ENCODE measurements at places on chromosomes 1 and 21.
A peak's percentile ranks its signal among the peaks of the same experiment; 100 is the strongest.

GRCh38 chr1:206067486-206068227, 14.7 kb downstream of the RHEX start:
- no peak for DNase-seq

- no peak for DNase-seq
Observed at GRCh38 chr1:195898924-195899323, 709.3 kb downstream of the KCNT2 start.

DNA sequence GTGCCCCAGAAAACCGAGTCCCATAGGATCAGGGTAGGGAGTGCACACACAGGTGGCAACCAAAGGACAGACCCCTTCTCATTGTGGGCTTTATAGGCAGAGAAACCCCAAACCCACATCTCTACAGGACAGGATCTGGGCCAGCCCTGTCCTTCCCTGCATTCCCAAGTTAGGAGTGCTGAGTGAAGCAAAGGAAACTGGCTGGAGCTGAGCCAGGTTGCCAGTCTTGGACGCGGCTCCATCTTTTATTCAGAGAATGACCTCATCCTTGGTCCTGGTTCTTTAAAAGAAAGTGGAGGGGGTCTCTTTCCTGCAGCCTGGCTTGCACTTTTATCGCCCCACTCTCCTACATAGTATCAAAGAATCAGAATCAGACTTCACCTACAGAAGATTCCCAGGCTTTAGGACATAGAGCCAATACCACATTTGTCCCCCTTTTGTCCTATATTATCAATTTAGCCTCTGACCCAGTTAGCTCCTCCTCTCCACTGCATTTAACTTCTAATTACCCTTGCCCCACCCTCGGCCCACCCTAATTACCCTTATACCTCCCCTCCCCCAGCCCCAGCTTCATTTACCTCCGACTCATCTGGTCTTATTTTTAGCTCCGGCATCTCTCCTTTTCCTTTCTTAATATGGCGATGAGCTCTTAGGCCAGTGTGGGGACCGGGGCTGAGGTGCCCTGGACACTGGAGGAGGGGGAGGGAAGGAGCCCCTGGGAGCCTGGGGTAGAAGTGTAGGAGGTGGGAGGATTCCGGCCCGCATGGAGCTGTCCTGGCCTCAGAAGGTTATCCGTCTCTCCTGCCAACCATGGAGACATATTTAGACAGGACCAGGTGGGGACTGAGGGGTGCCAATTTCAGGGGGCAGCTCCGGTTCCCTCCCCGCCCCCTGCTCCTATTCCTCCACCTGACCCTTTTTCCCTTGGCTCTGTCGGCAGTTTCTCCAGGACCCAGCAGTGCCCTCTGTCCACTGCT, at the start of gene CASQ1:
CASQ1 (plus strand) TSS at position 927 of the 977 bp plus-strand sequence. CDS start 177 bp downstream, outside the sequence.
- no peak for DNase-seq

DNA sequence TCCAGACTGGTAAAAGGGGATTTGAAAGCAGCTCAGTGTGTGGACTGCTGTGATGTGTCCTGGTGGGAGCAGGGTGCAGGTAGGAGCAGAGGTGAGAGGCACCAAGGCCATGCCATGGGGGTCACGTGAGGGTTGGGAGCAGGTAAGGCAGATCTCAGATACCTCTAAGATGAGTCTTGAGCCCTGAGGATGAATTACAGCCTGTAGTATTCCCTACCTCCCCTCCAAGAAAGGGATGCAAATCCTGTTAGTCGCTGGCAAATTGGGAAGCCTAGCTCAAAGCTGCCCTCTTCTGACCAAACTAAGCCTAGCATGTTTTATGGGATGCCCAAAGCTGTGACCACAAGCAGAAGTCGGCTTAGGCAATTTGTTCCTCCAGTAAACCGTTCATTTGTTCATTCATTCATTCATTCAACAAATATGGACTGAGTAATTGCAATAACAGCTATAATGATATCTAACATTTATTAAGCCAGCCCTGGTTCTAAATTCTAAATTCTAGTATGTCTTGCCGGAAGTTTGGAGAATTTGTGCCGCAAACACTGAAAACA, 3.9 kb upstream of the NUAK2 start:
- DNase-seq, result peak; percentile 53

DNA sequence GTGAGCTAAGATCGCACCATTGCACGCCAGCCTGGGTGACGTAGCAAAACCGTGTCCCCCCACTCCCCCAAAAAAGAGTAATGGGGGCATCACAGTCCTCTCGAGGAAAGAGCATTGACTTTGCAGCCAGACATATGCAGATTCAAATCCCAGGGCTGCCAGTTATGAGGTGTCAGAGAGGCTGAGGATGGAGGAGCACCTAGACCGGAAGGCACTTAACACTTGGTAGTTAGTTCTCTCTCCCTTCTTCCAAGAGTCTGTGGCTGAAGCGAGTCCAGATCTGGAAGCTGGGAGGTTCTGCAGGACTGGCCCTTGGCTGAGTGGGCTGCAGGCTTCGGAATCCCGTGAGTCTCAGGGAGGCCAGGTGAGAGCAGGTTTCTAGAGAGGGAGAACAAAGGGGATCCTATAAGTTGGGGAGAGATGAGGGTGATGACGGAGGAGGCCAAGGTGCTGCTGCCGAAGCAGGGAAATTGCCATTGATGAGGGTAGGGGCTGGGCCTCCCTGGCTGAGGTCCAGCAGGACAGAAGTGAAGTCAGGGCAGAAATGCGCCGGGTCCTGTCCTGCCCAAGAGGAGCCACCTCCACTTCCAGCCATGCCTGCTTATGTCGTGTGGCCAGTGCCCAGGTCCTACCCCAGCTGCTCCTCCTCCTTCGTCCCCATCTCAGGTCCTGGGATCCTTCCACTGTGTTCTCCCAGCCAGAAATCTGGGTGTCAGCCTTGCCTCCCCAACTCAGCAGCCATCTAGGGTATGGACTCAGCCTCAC, 13.3 kb upstream of the SPOCD1 start:
- DNase-seq, result no peak

DNA sequence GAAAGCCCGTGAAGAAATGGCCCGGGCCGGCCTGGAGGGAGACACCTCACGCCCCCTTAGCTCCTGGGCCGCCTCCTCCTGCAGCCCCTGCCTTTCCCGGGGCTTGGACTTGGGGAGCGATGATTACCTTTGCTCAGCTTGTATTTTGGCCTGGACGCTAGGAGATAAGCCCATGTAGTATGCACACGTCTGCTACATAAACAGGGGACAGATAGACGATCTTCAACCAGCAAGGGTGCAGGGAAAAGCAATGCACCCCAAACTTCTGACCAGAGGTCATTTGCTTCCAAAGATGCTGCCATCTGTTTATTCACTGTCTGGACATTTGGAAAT, 936 bp downstream of the TP73 start:
- no peak for DNase-seq

DNA sequence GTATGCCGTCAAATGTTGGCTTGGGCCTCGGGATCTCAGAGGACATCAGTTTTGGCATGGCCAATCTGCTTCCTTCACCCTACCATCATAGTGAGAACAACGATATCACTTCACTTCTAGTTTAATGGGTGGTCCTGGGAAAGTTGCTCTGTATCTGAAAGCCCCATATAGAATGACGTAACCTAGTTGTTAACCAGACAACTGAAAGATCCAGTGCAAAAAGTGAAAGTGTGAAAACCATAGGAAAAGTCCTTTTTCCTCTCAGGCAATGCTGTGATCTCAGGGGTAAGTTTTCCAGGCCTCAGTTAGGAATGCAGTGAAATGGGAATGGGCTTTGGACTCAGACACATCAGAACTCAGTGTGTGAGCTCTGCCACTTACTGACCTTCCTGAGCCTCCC, 18.6 kb upstream of the ATP1B1 start:
- DNase-seq, result no peak

GRCh38 chr1:43038232-43038935, 79.7 kb upstream of the SLC2A1 start:
- no peak for DNase-seq

GRCh38 chr1:163928069-163928468, 606.3 kb downstream of the NUF2 start:
- DNase-seq, result no peak

DNA sequence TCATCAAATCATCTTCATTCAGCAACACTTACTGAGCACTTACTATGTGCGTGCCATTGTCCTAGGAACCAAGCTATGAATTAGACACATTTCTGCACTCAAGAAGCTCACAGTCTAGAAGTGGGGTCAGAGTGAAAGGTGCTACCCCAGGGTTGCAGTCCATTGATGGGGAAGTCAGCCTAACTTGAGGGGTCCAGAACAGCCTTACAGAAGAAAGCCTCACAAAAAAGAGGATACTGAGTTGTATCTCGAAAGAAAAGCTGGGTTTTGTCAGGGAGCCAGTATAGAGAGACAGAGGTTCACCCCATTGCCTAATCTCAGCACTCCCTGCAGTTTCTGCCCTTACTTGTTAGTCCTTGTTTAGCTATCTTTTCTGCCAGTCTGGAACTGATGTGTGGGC, 153.1 kb upstream of the JUN start:
- DNase-seq, result no peak

- no peak for DNase-seq
Observed at GRCh38 chr1:43719063-43719462, 11.7 kb downstream of the ST3GAL3 start.

GRCh38 chr1:58977598-58977997, 193.8 kb upstream of the JUN start:
- DNase-seq, result no peak

DNA sequence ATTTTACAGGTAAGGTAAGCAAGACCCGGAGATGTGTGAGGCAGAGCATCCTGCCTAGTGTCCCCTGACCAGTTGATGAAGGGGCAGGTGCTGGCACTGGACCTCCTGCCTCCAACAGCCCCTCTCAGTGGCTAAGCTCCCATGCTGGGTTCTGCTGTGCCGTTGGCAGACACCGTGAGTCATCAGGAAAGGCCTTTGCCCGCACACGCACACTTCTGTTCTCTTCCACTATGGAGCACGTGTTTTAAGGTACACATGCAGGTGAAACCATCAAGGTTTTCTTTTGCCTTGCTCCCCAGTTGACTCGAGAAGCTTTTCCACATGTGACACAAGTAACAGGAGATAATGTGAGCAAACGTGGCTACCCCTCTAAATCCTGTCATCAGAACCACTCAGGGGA, 207.9 kb downstream of the RRAGC start:
- no peak for DNase-seq

DNA sequence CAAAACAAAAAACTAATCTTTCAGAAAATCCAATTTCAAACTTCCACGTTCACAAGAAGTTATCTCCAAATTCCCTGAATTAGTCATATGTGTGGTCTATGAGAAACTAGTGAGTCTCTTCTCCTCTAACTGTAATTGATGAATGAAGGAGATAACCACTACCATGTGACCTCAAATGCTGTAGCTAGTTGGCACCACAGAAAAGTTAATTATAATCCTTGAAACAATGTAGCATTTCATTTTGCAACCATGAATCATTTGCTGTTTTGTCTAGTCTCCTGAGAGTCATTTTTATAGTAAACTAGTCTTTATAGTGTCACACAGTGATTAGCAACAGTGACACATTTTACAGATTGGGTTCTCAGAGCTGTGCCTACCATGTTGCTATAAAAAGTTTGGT, 287.5 kb downstream of the LRRIQ3 start:
- no peak for DNase-seq

GRCh38 chr1:160061369-160062229, 8.4 kb downstream of the KCNJ10 start:
- DNase-seq, result no peak

DNA sequence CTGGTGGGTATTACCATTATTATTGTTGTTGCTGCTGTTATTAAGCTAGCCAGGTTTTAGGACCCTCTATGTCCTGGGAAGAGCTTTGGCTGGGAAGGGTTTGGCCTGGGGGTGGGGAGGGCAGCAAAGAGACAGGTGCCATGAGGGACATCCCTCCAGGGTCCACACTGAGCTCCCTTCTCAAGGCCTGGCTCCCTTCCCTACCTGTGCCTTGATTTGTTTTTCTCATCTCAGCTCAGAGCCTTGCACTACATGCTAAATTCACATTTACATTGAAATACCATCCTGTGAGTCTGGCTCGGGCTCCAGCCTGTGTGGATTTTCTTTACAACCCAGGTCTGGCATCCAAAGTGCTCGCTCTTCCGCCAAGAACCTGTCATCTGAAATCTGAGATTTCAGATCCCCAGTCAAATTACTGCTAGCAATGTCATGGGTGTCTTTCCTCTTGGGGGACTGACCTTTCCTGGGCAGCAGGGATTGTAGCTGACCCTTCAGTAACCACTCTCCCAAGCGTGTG, 536.3 kb downstream of the PTPRU start:
- DNase-seq, result no peak

GRCh38 chr21:34704119-34704518, 35.3 kb downstream of the CLIC6 start:
- no peak for DNase-seq

DNA sequence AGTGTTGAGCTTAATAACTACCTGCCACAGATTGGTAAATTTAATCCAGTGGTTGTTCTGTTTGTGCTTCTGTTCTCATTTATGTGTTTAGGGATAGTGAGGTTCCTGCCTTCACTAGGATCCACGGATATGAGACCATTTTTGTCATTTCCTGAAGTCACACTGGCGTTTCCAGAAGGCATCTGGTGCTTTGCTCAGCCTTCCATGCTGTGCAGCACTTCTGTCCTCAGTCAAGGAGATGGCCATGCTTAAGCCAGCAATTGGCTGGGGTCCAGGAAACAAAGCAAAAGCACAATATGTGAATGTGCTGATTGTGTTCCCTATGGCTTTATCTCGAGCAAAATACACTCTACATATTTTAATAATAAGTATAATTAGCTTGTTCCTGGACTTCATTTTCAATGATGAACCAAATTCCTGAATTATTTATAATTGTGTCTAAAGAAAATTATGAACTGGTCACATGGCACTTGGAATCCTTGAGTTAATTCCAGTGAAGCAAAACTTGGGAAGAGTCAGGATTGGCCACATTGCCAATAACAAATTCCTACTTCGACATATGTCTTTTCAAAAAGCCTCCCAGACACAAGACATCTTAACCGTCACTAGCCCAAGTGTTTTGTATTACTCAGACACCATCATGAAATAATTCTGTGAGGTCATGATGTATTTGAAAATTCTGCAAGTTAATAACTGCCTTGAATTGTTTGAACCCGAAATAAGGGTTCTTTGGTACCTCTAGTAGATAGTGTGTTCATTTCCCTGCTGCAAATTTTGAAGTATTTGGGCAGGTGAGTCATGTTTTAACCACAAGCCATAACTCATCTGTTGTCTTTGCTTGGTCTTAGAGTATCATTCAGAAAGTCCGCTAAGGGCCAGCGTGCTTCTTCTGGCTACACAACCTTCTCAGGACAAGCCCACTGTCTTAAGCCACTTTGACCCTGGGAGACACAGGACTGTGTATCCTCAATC, 412.4 kb downstream of the DISC1 start:
- no peak for DNase-seq

DNA sequence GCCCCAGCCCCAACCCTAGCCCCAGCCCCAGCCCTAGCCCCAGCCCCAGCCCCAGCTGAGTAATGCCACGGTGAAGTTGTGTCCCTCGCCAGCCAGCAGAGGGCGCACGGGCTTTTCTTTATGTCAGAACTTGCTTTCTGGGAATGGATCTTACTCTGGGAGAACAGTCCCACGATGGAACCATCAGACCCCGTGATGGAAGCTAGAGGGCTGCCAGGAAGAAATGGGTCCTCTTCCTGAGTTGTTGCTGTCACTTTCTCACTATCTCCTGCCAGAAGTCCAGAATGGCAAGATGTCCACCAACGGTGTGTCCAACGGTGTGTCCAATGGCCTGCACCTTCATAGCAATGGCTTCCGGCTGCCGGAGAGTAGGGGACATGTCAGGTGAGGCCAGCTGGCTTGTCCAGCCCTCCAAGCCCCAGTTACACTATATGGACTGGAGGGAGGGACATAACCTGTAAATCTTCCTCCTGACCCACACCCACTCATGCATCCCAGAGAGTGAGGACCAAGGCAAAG, 25.1 kb upstream of the TMEM222 start:
- peak; percentile 80 for DNase-seq

- no peak for DNase-seq
Observed at GRCh38 chr1:204348722-204349121, 11.0 kb downstream of the PLEKHA6 start.

GRCh38 chr1:170301596-170301995, 155.8 kb downstream of the NTMT2 start:
- no peak for DNase-seq

All from activated T-cell treated with anti-CD3 and anti-CD28 coated beads, Interleukin-2, amount 50 U/mL, for 24 hours (primary cell).